ENCODE measurements at places on chromosomes 6 and 20.

DNA sequence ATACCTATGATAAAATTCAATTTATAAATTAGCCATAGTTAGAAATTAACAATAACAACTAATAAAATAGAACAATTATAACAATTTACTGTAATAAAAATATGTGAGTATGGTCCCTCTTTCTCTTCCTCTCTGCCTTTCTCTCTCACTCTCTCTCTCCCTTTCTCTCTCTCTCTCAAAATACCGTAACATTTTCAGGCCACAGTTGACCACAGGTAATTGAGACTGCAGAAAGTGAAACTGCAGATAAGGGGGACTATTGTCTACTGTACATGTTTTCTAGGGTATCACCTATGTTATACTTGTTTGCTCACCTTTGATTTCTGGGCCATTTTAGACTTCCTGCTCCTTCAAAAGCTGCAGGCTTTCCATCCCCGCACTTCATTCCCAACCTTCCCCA lies 46.8 kb downstream of the LY86 start:
- DNase-seq = no peak

DNA sequence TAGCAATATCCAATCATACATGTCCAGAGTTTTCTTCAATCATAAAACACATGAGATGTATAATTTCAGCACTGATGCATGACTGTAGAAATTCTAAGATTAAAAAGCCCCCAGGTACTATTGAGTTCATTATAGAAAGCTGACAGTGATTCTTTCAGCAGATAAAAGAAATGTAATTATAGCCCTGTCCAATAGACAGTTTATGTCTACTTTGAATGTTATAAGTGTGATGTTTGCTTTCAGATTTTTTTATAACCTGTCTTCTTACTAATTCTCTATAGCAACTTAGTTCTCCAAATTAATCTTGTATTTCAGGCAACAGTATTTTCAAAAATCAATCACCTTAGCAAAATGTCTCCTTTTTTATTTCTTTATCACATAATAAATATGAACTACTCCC lies 13.5 kb upstream of the FKBP1C start:
- DNase-seq = no peak

DNA sequence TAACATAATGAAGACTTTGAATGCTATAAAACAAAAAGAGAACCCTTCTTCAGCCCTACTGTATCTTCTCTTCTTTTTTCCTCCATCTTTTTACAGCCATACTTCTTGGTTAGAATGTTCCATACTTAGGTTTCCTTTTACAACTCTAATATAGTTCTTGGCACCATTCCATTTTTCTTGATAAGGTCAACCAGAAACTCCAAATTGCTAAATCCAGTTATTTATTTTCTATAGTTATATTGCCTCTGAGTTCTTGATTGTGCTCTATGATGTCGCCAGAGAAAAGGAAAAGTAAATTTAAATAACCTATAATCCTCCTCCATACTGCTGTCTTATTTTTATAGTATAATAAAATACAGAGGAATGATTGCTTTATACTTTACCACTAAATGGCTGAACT lies 26.7 kb upstream of the COL10A1 start:
- DNase-seq = no peak

DNA sequence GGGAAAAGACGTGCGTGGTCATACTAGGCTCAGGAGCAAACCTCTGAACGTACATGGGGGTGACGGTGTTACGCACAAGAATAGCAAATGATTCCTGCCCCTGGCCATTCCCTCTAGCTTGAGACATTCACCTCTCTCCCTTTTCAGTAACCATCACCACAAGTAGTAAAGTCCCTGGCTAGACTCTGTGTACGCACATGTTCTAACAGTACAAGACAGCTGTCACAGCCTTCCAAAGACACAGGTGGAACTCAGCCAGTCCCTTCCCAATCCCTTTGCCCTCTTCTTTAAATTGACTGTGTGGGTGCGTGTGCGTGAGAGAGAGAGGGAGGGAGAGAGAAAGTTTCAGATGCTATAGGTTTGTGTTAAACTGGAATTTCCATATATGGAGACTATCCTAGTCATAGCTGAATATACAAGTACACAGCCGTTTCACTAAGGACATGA lies 67.3 kb downstream of the LY86 start:
- DNase-seq = no peak

GRCh38 chr6:7728855-7729590 lies 3.1 kb downstream of the BMP6 start:
- DNase-seq = no peak

- DNase-seq = peak; percentile 33
Observed at GRCh38 chr6:39084506-39084905, 30.5 kb downstream of the SAYSD1 start.

- no peak for DNase-seq
Observed at GRCh38 chr6:136964398-136964797, 42.3 kb downstream of the SLC35D3 start.

DNA sequence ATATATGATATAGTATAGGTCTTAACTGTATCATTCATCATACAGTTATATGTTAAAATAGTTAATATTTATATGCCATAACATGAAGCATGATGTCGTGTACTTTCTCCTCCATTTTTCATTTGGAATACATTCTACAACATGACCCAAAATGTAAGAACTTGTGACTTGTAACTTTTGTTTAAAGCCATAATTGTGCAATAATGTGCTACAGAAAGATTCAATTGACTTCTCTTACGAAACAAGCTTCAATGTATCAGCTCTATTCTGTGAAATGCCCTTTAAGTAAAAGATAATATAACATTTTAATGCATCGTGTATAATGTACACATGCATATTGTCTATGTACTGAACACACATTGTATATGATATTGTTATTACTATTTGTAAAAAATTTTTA lies 76.7 kb upstream of the FABP7 start:
- DNase-seq = no peak

GRCh38 chr6:1325461-1326309 lies 13.8 kb downstream of the FOXQ1 start:
- no peak for DNase-seq

All from breast epithelium (tissue), 4 donors.